Body of pancreas (tissue), 4 donors: ENCODE measurements at places on chromosomes 12 and 14.

DNA sequence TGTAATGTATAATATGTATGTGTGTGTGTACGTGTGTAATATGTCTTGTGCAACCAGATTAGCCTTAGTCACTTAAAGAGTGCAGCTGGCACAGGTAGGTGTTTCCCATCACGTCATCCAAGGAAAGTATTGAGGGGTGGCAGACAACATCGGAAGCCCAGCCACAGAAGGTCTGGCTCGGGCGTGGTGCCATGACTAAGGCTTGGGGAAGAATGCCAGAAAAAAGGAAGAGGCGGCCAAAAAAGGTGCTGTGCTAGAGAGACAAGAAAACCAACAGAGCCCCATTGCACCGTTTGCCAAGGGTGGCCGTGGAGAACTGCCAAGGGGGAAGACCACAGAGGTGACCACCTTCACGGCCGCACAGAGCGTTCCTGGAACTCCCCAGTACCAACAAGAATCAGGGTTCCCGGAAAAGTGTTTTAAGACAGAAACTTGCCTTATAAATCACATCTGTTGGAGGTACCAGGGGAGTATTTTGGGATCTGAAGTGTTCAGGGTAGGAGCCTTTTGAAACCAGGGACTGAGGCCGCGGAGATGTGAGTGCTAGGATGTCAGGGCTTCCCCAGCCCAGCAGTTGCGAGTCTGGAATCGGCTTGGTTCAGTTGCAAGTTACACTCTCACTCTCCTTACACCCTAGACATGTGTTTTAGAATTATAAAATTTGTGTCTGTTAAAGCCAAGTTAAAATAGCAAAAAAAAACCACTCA lies 131.2 kb upstream of the DYRK2 start:
- peak; percentile 76 for DNase-seq

- no peak for DNase-seq
Observed at GRCh38 chr12:88092771-88093170, 49.1 kb downstream of the CEP290 start.

DNA sequence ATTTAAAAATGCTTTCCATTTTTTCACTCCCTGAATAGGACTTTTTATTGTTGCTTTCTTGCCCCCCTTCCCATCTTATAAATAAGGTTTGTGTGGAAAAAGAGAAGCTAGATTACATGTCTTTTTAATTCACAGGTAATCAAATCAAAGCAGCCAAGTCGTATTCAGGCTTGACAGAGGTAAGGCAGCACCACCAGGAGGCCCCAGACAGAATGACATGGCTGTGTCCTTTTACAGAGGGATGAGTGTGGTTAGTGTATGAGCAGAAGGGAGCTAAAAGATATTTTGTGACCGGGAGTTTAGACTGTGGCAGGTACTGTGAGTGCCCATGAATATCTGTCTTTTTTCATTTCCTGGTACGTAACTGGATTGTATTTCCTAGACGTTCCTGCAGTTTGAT lies 596.1 kb downstream of the ETNK1 start:
- DNase-seq: no peak

DNA sequence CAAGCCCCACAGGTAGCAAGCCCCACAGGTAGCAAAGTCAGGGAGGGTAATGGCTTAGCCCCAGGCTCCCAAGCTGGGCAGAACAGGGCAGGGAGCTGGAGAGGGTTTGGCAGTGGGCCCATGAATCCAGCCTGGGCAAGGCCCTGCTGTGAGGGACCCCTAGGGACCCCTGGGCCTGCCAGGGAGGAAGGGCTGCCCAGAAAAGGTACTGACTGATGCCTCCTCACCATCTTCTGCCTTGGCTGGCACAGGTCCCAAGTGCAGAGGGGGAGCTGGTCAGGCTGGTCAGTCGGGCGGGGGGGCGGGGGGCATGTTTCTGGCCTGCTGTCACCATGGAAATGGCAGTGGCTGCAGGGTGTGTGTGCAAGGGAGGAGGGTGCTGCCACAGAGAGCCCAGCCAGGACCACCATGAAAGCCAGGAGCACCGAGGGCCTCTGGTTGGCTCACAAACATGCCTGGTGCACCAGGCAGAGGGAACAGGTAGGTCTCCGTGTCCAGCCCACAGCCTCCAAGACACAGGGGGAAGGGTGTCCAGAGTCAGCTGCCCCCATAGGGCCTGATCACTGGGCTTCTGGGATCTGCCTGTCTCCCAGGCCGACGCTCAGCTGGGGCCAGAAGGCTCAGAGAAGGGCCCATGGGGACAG lies 1.5 kb upstream of the CRIP2 start:
- no peak for DNase-seq

DNA sequence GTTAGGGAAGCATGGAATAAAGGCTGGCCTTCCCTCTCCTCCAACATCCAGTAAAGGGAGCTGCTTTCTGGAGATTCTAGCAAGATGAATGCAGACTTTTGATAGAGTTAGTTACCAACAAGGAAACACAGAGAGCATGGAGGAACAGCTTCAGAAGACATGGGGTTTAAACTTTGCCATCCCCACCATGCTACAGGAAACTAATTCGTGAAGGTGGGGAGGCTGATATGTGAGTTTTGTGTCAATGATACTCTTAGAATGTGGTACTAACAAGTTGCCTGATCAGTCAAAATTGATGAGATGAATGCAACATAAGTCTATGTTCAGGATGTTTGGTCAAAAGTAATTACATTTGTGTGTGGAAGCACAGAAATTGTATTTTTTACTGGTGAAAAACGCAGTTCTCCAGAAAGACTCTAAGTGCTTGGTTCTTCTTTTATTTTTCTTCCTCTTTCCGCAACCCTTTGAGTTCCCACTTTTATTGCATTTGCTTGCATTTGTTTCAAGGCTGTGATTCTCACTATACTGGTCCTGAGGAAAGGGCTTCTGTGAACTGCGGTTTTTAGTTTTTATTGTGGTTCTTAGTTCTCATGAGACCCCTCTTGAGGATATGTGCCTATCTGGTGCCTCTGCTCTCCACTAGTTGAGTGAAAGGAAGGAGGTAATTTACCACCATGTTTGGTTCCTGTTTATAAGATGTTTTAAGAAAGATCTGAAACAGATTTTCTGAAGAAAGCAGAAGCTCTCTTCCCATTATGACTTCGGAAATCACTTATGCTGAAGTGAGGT lies at the start of gene CLEC4A:
Gene CLEC4A (plus strand): TSS at position 494 of the 789 bp plus-strand sequence. CDS start 262 bp downstream, at position 756.
- DNase-seq: no peak

DNA sequence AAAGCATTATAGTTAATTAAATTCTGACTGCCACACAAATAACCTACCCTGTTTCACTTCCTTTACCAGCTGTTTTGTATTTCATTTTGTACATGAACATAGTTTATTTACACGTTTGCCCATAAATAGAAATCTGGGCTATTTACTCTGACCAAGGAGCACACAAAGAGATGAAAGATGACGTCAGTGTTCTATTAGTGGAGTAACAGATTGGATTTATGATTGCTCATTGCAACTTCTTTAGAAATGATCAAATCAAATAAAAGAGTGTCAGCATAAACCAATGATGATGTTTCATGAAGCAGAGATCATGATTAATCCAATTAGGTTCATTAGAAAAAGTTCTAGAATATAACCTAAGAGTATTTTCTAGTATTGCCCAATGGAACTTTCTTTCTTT lies 12.0 kb upstream of the RTL1 start:
- no peak for DNase-seq

GRCh38 chr14:96806836-96807235 lies 9.7 kb downstream of the VRK1 start:
- no peak for DNase-seq
